ENCODE measurements at places on chromosomes 1 and 21. TPM values are rescaled to one million over a fixed set of nuclear protein-coding genes. Genes with fewer than 3 reads are reported as not detected.

DNA sequence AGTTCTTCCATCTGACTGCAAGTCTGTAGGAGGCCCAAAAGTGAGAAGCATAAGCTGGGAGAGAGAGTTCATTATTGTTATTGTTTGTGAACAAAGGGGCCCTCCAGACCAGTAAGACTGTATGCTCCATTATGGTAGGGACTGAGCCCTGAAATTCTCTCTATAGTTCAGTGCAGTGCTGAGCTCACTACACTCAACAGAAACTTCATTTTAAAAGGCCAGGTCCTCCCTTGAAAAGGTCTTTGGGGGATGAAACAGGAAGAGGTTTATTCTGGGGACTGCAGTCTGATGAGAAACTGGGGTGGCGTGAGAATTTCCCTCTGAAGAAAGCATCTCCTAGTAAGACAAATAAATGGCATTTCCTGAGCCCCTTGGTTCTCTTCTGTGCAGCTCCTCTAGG, 5.5 kb upstream of the GATAD2B start:
- no peak for DNase-seq

- no peak for DNase-seq
These were observed 187.5 kb downstream of the TPR start for GRCh38 chr1:186187601-186188000.

- DNase-seq: no peak
These were observed 81.1 kb downstream of the ITPKB start for GRCh38 chr1:226657895-226658545.

GRCh38 chr1:98904684-98905083, 100.0 kb downstream of the PLPPR5 start:
- no peak for DNase-seq

GRCh38 chr1:58249388-58249736, 297.2 kb downstream of the OMA1 start:
- no peak for DNase-seq

- DNase-seq: no peak
These were observed 5.1 kb upstream of the S100A10 start for GRCh38 chr1:151998611-151999362.

WLS gene
- total RNA-seq: not detected

- DNase-seq: no peak
These were observed 17.0 kb upstream of the GPR37L1 start for GRCh38 chr1:202105571-202106339.

SOAT1 gene
- 40.7 TPM for total RNA-seq

DONSON gene
- 15.2 TPM for total RNA-seq

GPR52 gene
- total RNA-seq: 11.3 TPM

DNA sequence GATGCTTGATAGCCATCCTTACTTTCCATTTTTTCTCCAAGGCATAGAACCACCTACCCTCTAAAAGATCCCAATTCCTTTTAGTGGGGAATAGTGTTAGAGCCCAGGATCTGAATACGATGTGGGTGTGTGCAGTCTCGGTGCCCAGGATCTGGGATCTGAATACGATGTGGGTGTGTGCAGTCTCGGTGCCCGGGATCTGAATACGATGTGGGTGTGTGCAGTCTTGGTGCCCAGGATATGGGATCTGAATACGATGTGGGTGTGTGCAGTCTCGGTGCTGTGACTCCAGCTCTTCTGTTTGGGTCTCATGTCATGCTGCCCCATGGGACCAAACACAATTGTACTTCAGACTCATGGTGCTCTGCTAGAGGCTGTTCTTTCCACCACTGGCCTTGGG, 265.5 kb downstream of the TRABD2B start:
- DNase-seq: no peak

DNA sequence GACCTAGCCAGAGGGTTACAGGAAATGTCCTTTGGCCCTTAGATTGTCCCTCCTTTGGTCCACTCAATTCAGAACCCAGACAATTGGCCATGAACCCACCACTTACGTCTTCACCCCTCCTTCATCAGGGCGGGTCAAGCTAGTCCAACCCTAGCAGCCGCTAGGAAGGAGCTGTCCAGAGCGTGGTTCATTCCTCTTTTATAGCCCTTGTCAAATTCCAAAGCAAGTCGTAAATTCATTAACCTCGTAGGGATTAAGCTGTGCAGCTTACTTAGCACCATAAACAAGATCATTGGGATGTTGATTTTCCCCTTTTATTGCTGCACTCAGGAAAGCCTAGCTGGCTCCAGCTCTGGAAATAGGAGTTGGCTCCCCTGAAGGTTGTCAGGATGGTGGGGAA, 90.1 kb downstream of the TMEM53 start:
- DNase-seq: no peak

DNA sequence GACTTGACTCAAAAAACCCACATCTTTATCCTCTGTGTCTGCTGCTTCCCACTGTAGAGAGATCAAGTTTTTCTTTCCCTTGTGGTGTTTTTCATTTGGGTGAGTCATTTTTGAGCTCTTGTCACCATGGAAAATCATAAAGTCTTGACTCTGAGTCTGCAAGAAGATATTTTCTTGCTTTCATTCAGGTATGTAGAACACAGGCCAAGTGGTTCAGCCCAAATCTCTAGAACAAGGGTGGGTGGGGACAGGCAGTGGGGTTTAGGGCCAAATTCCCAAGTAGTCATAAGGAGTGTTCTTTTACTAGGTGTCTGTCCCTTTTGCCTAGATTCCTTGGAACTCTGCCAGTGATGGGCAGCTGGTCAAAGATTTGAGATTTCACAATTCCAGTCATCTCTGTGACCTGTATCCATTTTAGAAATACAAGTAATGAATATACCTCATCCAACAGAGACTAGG, 21.5 kb upstream of the ARHGAP29 start:
- no peak for DNase-seq

DNA sequence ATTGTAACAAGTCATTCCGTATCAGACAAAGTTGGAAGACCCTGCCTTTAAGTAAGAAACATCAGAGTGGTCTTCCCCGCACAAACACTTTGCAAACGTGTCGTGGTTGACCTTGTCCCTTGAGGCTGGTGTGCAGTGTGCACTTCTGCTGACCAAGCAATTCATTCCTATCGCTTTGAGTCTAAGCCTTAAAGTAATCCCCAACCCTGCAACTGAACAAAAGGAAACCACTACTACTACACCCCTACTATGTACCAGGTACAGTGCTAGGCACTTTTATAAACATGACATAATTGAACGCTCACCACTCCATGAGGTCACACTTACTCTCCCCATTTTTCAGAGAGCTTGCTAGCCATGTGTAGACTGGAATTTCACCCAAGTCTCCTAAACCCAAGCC, 10.6 kb downstream of the ITPKB start:
- no peak for DNase-seq

TSPEAR gene
- not detected for total RNA-seq

SELENBP1 gene
- not detected for total RNA-seq

S100A3 gene
- not detected for total RNA-seq

PLA2G2C gene
- not detected for total RNA-seq

DNA sequence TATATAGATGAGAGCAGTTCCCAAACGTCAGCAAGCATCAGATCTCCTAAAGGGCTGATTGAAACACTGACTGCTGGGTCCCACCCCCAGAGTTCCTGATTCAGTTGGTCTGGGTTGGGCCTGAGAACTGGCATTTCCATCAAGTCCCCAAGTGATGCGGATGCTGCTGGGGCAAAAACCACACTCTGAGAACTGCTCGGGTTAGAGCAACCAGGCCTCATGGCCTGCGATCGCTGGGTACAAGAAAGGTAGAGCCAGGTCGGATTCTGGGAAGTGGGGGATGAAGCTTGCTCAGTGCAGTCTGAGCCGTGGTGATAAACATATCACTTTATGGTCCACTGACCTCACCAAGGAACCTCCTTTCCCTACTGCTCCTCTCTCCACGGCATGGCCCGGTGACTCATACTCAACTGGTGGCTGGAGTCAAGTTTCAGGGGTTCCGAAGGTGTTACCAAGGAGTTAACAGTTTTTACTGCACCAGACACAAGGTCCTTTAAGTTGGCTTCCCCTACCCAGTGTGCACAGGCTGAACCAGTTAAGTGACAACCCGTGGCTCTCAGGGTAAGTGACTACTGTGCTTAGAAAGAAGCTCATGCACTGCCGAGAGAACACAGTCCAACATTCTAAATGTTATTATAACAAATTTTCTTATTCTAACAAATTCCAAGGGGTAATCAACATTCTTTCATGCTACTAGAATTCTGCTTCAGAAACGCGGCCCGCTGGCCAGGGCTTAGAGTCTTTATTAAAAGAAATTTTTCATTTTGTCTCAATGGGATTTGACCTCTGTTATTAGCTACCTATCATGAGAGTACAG, 153.5 kb downstream of the TGFBR3 start:
- DNase-seq: no peak

ZFP69 gene
- total RNA-seq: 3.3 TPM

DNA sequence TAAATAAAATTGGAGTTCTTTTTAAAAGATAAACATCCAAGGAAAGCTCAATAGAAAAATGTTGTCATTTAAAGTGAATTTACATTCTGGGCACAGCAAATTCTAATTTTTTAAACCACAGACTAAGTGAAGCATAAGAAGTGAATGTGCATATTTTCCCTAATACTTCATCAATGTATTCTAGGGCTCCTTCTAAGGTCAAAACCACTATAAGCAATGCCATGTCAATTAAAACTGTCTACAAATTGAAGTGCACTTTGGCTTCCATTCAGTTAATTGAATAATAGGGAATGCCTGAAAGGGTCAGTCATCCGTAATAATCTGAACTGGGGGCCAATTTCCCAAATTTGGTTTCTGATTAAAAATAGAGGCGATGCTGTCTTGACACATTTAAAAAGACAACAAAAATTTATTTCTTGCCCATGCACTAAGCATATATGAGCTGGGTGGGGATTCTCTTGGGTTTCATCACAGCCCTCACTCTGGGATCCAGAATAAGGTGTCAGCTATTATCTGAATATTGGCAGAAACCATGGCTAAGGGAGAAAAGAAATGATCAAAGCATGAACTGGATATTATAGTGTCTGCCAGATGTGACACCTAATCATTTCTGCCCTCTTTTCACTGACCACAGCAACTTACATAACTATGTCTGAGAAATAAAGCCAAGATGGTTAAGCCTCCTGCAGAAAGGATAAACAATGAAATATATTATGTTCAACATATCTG, 660.6 kb upstream of the B3GALT2 start:
- DNase-seq: no peak

- DNase-seq: no peak
These were observed 771 bp upstream of the NTNG1 start for GRCh38 chr1:107139833-107140702.

DNA sequence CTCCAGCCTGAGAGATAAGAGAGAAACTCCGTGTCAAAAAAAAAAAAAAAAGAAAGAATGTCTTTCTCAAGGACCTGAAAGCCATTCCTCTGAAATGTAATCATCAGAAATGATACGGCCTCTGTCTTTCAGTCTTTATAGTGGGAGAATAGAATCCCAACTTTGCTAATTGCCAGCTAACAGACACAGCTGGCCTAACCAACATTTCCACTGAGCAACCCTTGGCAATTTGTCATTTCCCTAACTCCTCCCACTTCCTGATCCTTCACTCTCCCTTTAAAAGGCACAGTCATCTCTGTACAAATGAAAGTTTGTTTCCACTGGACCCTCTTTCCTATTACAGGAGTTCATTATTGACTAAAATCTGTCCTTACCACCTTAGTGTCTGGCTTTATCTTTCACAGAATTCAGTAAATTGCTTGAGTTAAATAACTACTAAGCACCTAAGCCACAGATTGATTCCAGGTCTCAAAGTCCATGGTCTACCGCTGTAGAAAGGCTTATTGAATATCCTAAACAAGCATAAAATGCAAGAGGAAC, 4.3 kb upstream of the CBR1 start:
- DNase-seq: peak; percentile 40

GRCh38 chr1:236417336-236417735, 23.2 kb downstream of the EDARADD start:
- DNase-seq: peak; percentile 11

- DNase-seq: no peak
These were observed 21.1 kb upstream of the UBXN10 start for GRCh38 chr1:20164694-20165202.

GRCh38 chr1:54477153-54477561, 70.9 kb upstream of the ACOT11 start:
- DNase-seq: no peak
